ENCODE measurements at places on chromosomes 1 and 21.

- no peak for DNase-seq
Observed at GRCh38 chr1:239805042-239805441, 286.6 kb upstream of the FMN2 start.

- DNase-seq = no peak
Observed at GRCh38 chr1:36534711-36535412, 52.1 kb upstream of the CSF3R start.

DNA sequence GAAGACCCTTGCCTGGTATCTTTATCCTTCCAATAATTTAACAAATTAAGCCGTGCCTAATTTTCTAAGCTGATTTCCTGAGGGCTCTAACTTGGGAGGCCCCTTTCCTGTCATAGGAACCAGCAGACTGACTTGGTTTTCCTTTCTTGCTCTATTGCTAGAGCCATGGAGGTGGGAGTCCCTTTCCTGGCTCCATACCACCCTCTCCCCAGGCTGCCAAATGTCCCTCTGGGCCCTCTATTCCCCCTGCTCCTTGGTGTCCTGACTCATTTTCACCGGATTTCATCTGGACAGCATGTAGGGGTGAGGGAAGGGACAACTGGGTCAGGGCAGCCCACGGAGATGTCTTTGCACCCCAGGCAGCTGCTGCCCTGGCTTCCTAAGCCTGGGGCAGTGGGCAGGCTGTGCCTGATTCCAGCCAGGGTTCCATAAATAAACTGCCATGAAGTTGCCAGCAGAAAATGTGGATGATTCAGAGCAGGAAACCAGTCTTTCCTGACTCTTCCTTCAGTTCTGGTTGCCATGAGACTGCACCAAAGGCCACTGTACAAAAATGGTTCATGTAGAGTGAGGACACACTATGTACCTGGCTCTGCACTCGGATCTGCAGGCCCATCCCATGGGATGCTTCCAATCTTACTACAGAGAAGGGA is 38.0 kb upstream of the SERBP1 start:
- DNase-seq = no peak

GRCh38 chr1:29239142-29239541 is 2.8 kb downstream of the PTPRU start:
- no peak for DNase-seq

- peak; percentile 85 for DNase-seq
Observed at GRCh38 chr1:144551543-144552424, 40.9 kb upstream of the PPIAL4F start.

- DNase-seq = no peak
Observed at GRCh38 chr1:247740721-247741120, 2.3 kb downstream of the OR14K1 start.

- DNase-seq = no peak
Observed at GRCh38 chr1:44265656-44266358, 52.5 kb downstream of the DMAP1 start.

- DNase-seq = no peak
Observed at GRCh38 chr1:112720800-112721199, 5.7 kb upstream of the PPM1J start.

DNA sequence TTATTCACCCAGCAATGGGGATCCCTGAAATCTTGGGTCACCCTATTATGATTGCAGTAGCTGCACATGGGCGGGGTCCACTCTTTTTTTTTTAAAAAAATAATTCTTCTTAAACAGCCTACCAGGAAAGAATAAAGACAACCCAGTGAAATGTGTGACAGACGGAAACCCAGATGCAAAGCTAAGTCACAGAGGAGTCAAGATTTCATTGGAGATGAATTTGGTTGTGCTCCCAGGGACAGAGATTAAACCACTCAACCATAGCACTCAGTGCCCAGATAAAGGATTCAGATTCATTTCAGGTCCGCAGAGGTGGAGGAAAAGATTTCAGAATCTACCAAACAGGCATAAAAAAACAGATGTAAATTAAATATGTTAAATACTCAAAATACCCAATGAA is 583.5 kb upstream of the ZP4 start:
- DNase-seq = no peak

- no peak for DNase-seq
Observed at GRCh38 chr1:225441314-225442122, 13.7 kb upstream of the LBR start.

GRCh38 chr1:66704177-66704875 is 47.9 kb upstream of the DYNLT5 start:
- DNase-seq = no peak

DNA sequence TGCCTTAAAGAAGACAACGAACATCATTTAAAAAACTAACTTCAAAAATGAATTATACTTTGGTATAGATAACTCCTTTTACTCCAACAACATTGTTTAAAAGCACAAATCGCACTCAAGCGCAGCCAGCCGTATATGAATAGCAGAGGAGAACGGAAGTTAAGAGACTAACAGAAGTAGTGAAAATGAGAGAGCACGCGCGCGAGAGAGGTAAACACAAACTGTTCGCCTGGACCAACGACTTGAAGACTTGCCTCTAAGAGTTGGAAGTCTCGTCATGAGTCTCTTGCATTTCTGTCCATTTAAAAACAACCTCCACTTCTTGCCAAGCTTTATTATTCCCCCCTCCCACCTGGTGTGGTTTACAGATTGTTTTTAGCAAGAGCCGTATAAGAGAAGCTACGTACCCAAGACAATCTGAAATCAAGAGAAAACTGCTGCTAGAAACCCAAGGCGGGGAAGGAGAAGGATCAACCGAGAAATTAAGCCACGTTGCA is 479 bp downstream of the SELENOF start:
- DNase-seq = peak; percentile 39

DNA sequence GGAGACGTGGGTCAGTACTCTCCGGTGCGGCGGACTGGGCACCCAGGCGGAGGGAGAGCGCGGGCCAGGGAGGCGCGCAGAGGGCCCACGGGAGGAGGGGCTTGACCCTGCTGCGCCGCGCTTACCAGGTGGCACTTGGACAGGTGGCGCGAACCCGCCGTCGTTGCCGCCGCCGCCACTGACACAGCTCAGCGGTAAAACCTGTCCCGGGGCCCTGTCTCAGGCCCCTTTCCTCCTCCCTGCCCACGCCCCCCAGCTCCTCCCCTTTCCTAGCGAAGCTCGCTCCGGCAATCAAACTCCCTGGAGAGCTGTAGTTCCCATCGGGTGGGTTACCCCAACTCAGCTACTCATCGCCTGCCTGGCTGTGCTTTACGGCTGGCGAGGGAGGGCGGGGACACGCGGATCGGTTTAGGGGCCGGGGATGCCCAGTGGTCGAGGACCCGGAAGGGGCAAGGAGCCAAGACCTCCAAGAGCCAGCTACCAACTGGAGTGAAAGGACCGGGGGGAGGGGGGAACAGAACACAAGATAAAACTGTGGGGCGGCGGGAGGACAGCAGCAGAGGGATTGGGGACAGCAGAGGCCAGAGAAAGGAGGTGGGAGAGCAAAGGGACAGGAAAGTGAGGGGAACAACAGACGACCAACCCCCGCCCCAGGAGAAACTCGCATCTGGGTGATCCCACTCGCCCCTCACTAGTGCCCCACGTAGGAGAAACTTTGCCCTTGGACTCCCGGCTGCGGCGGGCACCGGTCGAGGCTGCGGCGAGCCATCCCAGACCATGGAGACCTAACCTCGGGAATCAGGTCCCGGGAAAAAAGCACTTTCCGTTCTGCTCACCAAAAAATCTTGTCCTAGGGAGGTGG is 2.9 kb downstream of the GFI1 start:
- DNase-seq = peak; percentile 52

DNA sequence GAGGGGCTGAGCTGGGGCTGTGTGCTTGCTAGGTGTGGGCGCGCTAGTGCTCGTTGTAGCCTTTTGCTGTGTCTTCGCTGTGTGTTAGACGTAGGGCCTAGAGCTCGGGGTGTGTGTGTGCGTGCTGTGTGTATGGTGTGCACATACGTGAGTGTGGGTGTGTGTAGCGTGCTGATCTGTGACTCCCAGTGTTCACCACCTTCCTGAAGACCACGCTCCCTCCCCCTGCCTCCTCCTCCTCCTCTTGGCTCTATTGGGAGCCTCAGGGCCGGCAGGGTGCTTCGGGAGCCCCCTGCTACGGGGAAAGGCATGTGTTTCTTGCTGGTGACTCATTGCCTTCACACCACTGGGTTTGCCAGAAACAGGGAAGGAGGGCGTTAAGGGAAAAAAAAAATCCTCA is 9.4 kb upstream of the KCNC4 start:
- no peak for DNase-seq

DNA sequence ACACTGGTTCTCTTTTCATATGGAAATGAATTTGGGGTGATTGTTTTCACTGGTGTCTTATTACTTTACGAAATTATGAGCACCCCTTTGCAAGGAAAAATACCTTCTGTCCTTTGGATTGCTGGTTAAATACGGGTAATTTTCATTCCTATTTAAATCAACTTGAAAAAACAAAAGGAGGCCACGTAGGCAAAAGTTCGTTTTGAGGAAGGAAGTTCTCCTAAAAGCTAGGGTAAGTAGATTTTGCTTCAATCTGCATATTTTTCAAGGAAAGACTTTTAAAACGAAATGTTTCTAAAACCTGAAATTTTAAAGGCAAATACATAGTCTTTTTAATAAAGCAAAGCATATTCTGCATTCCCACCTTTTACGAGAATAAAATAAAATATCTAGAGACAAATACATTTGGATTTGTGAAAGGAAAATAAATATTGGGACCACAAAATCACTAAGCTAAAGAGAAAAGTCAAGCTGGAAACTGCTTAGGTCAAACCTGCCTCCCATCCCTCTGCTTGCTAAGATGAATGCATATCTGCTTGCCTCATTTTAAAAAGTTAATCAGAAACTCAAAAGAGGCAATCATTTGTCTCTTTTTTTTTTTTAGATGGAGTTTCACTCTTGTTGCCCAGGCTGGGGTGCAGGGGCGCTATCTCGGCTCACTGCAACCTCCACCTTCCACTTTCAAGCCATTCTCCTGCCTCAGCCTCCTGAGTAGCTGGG is 70.9 kb upstream of the ETS2 start:
- DNase-seq = no peak

DNA sequence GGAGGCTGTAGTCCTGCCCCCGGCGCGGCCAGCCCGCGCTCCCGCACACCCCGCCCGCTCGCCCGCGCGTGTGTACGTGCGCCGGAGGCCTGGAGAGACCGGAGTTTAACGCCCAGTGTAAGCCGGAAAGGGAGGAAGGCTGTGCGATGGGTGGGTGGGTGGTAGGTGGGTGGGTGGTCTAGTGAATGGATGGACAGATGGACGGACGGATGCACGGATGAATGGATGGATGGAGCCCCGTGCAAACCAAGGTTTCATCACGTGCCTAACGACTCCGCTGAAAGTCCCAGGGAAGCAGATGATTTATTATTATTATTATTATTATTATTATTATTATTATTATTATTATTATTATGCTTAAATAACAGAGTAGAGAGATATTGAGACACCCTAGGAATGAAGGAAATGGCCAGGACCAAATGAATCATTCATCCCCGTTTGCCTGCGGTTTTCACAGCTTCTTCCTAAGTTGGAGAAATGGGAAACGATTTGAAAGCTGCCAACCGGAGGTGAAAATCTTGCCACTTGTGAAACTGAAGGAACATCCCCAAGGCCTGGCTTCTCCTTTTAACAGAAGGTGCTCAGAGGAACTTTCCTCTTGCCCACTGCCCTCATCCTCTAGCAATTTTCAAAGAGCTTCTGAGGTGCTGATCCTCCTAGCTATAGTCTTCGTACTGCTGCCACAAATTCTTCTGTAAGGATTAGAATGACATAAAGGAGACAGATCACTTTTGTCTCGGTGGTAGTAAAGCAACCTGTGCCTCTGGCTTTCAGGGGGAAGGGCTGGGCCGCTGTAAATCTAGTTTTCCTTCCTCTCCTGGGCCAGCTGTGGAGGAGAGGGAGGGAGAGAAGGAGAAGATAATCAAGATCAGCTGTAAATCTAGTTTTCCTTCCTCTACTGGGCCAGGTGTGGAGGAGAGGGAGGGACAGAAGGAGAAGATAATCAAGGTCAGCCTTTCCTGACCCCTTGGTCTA is 648 bp upstream of the RGS7 start:
- DNase-seq = no peak

GRCh38 chr1:228175316-228176023 is 9.9 kb downstream of the IBA57 start:
- no peak for DNase-seq

DNA sequence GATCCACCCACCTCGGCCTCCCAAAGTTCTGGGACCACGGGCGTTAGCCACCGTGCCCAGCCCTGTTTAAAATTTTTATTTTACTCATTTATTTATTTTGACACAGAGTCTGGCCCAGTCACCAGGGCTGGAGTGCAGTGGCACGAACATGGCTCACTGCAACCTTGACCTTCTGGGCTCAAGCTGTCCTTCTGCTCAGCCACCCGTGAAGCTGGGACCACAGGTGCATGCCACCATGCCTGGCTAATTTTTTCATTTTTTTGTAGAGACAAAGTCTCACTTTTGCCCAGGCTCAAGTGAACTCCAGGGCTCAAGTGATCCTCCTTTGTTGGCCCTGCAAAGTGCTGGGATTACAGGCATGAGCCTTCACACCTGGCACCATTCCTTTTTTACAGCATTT is 27.5 kb upstream of the DNAJC6 start:
- DNase-seq = no peak

DNA sequence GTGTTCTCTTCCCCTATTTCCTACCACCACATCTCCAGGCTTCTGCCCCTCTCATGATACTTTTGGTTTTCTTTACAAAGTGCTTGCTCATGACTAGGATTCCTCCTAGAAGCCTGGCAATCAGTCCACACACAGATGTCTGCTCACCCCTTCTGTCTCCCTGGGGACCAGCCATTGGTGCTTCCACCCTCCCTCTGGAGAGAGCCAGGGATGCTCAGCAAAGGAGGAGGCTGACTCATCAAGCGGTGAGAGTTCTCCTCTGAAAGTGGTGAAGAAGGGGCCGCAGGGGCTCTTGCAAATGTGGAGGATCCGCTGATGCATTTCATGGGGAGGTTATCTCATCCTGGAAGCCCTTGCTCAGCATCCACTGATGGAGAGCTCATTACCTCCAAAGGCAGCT is 14.5 kb downstream of the NT5C1A start:
- DNase-seq = no peak

- no peak for DNase-seq
Observed at GRCh38 chr21:15058854-15059263, 5.9 kb downstream of the NRIP1 start.

- no peak for DNase-seq
Observed at GRCh38 chr1:110505596-110505995, 13.4 kb downstream of the KCNA10 start.

GRCh38 chr21:44370027-44370735 is 16.8 kb downstream of the TRPM2 start:
- DNase-seq = no peak

DNA sequence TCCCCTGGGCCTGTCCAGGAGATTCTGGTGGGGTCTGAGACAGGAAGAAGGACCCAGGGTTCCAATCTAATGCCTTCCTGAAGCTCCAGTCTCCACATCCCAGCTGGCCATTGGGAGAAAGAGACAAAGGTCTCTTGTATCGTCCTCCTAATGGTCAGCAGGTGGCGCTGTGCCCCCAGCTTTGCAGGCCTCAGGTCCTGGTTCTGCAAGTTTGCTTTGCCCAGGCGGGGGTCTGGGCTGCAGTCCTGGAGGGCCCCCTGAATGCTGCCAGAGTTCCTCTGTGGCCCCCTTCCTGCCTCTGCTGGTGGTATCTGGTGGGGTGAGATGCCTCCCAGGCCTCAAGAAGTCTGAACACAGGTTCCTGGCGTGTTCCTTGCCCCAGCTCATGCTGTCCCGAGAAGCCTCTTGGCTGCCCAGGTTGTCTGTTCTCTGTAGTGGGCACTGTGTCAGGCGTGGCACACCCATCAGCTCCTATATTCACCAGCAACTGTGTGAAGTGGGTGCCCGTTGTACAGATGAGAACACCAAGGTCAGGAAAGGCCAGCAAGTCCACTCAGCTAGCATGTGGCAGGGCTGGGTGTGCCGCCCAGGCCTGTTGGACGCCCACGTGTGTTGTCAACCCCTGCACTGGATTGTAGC is 33.8 kb upstream of the CSF3R start:
- DNase-seq = peak; percentile 27

All from GM06990 (cell line).